ENCODE measurements at places on chromosomes 1 and 21.

GRCh38 chr21:29365661-29366265 lies 67.0 kb downstream of the BACH1 start:
- DNase-seq = no peak

DNA sequence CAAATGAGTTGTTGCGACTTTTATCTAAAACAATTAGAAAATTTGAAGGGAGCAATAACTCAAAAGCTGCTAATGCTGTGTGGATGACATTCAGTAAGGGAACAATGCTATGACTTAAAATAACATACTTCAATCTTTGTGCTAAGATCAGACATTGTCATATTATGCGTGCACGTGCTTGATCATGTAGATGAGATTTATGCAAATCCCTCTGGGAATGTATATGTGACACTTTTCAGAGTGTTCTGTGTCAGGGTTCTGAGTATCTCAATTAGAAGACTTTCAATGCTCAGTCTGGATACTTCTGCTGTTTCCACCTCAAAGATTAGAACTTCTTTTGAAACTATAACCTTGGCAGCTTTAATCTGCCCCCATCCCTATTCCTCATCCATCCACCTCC lies 18.6 kb upstream of the POU2F1 start:
- no peak for DNase-seq

DNA sequence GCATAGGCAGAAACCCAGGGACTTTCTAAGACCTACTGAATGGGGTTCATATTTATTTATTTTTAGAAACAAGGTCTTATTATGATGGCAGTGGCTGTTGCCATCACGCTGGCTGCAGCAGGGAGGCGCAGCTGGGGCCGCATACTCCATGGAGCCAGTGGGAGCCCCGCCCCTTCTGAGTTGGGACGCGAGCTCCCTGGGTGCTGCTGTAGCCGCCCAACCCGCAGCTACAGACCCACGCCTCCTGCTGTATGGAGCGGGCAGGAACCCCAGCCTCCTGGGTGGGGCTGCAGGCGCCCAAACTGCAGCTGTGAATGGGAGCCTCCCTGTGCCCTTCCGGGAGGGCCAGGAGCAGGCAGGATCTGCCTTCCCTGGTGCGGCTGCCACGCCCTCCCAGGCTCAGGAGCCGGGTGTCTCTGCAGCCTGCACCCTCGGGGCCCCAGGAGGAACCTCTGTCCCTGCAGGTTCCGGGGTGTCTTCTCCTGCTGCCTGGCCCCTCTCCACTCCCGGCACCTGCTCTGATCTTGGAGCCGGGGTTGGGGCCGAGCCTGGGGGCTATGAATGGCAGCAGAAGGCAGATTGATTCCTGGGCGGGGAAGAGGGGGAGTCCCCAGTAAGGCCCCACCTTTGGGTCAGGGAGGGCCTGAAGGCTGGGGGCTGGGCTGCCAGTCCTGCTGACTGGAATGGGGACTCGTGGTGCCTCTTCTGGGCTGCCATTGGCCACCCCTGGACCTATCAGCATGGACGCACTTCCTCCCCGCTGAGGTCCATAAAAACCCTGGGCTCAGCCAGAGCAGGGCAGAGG lies 66.5 kb upstream of the LRRN2 start:
- no peak for DNase-seq

DNA sequence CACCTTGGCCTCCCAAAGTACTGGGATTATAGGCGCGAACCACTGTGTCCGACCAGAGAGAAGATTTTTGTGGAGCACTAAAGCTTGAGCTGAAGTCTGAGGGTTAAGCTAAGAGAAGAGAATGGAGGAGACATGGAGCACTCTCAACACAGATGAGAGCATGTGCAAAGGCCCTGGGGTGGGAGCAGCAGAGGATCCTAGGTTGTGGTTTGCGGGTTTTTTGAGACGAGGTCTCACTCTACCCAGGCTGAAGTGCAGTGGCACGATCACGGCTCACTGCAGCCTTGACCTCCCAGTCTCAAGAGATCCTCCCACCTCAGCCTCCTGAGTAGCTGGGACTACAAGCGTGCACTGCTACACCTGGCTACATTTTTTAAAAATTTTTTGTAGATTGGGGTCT lies 30.5 kb downstream of the FBXO2 start:
- no peak for DNase-seq

Measured in NK-92 treated with Interleukin-12 subunit alpha and Interleukin-12 subunit beta, amount 100 ng/mL, for 24 hours (cell line).